ENCODE measurements at places on chromosomes 13 and 19. TPM values are rescaled to one million over a fixed set of nuclear protein-coding genes. Genes with fewer than 3 reads are reported as not detected.

Gene NLRP9
- total RNA-seq, result not detected

Gene ZNF560
- 2.2 TPM for total RNA-seq

Gene CELF5
- 0.17 TPM for total RNA-seq

Gene ZSCAN4
- total RNA-seq, result not detected

Gene NCAN
- total RNA-seq, result under 0.01 TPM

Gene SPACA6
- 4.2 TPM for total RNA-seq

Gene ANKRD24
- total RNA-seq, result 1.0 TPM

Gene SELENOW
- 217 TPM for total RNA-seq

Gene CADM4
- total RNA-seq, result 3.8 TPM

Gene CYP4F11
- not detected for total RNA-seq

Gene CACNG6
- not detected for total RNA-seq

Gene KLK10
- not detected for total RNA-seq

Gene RFXANK
- total RNA-seq, result 61.2 TPM

Gene TGFBR3L
- total RNA-seq, result 0.58 TPM

Gene BBC3
- total RNA-seq, result 44.3 TPM

Gene SIGLECL1
- not detected for total RNA-seq

Gene ZNF616
- 12.9 TPM for total RNA-seq

Gene DHDH
- not detected for total RNA-seq

Gene KIR2DL3
- total RNA-seq, result not detected

Gene CHST8
- total RNA-seq, result 0.15 TPM

Gene KL
- total RNA-seq, result 0.15 TPM

Gene F2RL3
- total RNA-seq, result not detected

Gene FREM2
- total RNA-seq, result not detected

Gene TEX101
- not detected for total RNA-seq

Gene TMIGD2
- total RNA-seq, result not detected

Gene FLT3LG
- 7.9 TPM for total RNA-seq

Gene PGLYRP1
- total RNA-seq, result not detected

Gene ACER1
- not detected for total RNA-seq

Gene OR4F17
- not detected for total RNA-seq

Gene NLRP12
- total RNA-seq, result not detected

Gene CRLF1
- 9.5 TPM for total RNA-seq

Gene ZNF536
- 0.99 TPM for total RNA-seq

All from smooth muscle cell of trachea (primary cell).